ENCODE measurements at places on chromosomes 11 and 22. TPM values are rescaled to one million over a fixed set of nuclear protein-coding genes. Genes with fewer than 3 reads are reported as not detected.

DNA sequence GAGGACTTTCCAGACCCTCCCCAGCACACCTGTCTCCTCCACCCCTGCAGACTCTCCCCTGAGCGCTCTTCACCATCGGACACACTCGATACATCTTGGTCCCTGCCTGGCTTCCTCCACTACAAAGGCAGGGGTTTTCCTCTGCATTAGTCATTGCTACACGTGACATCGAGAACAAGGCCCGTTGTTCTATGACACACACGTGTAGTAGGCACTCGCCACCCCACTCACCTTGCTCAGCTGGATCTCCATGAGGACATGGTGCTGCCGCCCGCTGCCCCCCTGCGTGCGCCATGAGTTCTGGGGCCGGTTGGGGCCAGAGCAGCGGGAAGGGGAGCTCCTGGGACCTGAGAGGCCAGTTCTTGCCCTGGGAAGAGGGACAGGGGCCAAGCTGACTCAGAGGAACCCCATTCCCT, 16.7 kb downstream of the ATG2A start:
- peak overlapping the region; percentile 78 for H3K27ac ChIP-seq
- H3K4me3 ChIP-seq, result peak overlapping the region; percentile 55

DNA sequence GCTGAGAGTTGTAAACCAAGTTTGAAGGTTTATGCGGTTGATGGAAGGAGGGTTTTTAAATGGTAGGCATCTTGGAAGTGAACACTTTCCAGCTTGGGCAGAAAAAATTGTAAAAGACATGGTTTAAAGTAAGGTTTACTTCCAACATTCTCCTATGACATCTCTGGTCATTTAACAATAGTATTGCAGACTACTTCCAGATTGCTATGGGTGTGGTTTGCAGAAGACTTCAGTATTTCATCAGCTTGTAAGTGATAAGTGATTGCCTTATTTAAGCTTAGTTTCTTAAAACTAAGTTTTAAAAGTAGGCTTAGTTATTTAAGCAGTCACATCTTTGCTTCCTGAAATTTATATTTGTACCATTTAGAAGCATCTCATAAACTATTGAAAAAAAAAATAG, 7.2 kb upstream of the STT3A start:
- H3K27me3 ChIP-seq, result no peaks in the 10 kb centered on the region
- DNase-seq, result no peak
- H3K4me3 ChIP-seq, result no peak overlapping the region
- H3K4me1 ChIP-seq, result no peaks in the 10 kb centered on the region
- H3K36me3 ChIP-seq, result peaks cover 20% of the 10 kb centered on the region

- H3K27me3 ChIP-seq, result no peaks in the 10 kb centered on the region
- H3K36me3 ChIP-seq, result no peaks in the 10 kb centered on the region
- no peaks in the 10 kb centered on the region for H3K4me1 ChIP-seq
- DNase-seq, result no peak
- no peak overlapping the region for H3K4me3 ChIP-seq
- H3K27ac ChIP-seq, result no peak overlapping the region
These were observed 48.0 kb upstream of the C11orf87 start for GRCh38 chr11:109374032-109374431.

GRCh38 chr11:122069707-122070360, 46.2 kb downstream of the BLID start:
- H3K27me3 ChIP-seq, result peaks cover 2% of the 10 kb centered on the region
- H3K4me1 ChIP-seq, result no peaks in the 10 kb centered on the region
- H3K36me3 ChIP-seq, result no peaks in the 10 kb centered on the region
- no peak overlapping the region for H3K27ac ChIP-seq

DNA sequence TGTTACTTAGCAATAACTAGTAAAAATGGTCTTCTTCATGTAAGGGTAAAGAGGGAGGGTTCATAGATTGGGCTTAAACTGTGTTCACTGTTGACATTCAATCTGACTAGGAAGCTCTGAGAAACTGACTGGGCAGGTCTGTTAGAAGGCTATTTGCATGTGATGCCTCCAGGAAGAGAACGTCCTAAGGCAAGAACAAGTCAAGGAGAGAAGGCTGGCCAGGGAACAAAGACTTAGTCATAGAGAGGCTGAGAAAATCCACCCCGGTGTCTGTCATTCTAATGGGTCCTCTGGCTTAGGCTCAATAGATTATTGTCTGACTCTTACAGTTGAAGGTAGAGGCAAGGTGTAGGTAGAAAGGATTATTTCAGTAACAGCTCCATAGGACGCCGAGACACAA, 50.3 kb upstream of the CD44 start:
- peak overlapping the region; percentile 36 for H3K27ac ChIP-seq
- no peak overlapping the region for H3K4me3 ChIP-seq
- H3K27me3 ChIP-seq, result peaks cover 3% of the 10 kb centered on the region
- DNase-seq, result no peak
- peaks cover 14% of the 10 kb centered on the region for H3K36me3 ChIP-seq
- peaks cover 40% of the 10 kb centered on the region for H3K4me1 ChIP-seq

GRCh38 chr11:2399488-2400068, 972 bp upstream of the TSSC4 start:
- H3K27ac ChIP-seq, result peak overlapping the region; percentile 90
- H3K4me1 ChIP-seq, result peaks cover 3% of the 10 kb centered on the region
- no peak for DNase-seq

GRCh38 chr11:102760344-102761035, 19.9 kb downstream of the MMP10 start:
- H3K4me1 ChIP-seq, result peaks cover 2% of the 10 kb centered on the region
- no peak overlapping the region for H3K4me3 ChIP-seq
- DNase-seq, result no peak
- H3K36me3 ChIP-seq, result no peaks in the 10 kb centered on the region

DNA sequence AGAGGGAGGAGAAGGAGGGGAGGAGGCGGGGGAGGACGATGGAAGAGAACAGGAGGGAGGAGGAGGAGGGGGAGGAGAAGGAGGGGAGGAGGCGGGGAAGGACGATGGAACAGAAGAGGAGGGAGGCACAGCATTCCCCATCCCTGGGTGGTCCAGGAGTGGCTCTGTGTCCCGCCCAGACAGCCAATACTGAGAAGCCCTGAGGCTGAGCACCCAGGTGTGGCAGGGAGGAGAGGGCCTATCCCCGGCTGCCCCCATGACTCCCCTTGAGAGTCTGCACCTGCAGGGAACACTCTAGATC, 717 bp downstream of the MRGPRE start:
- no peaks in the 10 kb centered on the region for H3K36me3 ChIP-seq
- H3K4me1 ChIP-seq, result no peaks in the 10 kb centered on the region
- no peak for DNase-seq
- H3K27me3 ChIP-seq, result peaks cover 11% of the 10 kb centered on the region

GRCh38 chr11:23974051-23974450, 522.8 kb upstream of the LUZP2 start:
- H3K4me3 ChIP-seq, result no peak overlapping the region
- no peaks in the 10 kb centered on the region for H3K4me1 ChIP-seq
- no peak overlapping the region for H3K27ac ChIP-seq
- no peaks in the 10 kb centered on the region for H3K27me3 ChIP-seq
- no peak for DNase-seq

DNA sequence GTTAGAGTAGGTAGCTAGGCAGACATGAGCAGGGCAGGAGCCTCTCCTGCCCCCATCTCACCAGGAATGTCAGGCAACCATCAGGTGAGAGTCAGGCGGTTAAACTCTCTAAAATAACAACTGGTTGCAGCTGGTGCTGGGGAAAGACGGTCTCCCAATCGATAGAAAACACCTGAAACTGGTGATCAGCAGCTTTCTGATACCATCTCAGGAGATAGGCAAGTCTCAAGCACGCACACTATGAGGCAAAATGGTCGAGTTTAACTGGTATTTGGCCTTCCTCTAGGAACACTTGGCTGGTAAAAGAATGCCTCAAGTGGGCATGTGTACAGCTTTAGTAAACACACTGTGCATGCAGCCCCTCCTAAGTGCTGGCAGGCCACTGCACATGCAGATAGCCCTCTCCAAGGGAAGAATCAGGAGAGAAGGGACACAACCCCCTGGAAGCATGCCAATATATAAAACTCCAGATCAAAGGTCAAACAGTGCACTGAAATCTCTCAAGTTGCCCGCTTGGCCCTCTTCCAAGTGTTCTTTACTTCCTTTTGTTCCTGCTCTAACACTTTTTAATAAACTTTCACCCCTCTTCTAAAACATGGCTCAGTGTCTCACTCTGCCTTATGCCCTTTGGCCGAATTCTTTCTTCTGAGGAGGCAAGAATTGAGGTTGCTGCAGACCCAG, 88.7 kb downstream of the USP35 start:
- H3K36me3 ChIP-seq, result peaks cover 13% of the 10 kb centered on the region
- no peak overlapping the region for H3K4me3 ChIP-seq
- no peaks in the 10 kb centered on the region for H3K27me3 ChIP-seq
- no peak overlapping the region for H3K27ac ChIP-seq

DNA sequence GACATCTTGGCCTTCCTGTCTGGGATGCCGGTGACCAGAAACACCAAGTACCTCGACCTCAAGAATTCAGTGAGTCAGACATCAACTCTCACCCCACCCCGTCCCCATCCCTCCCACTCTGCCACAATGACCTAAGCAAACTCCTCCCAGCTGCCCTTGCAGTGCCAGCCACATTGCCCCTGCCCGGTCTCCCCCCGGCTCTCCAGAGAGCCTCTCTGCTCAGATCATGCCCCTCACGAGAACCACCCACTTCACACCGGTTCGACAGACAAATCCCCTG, 23.6 kb upstream of the MYRF start:
- peaks cover 2% of the 10 kb centered on the region for H3K4me1 ChIP-seq
- H3K36me3 ChIP-seq, result no peaks in the 10 kb centered on the region
- no peak for DNase-seq
- no peak overlapping the region for H3K27ac ChIP-seq

Gene RAD9A
- 67.1 TPM for total RNA-seq

Gene TRIM34
- total RNA-seq, result 17.3 TPM

Gene SYVN1
- 45.1 TPM for total RNA-seq

Gene STX3
- total RNA-seq, result 73.7 TPM

Gene EI24
- 39.2 TPM for total RNA-seq

Gene SYT13
- total RNA-seq, result not detected

Gene SHANK3
- total RNA-seq, result not detected

All from activated naive CD8-positive, alpha-beta T cell treated with anti-CD3 and anti-CD28 coated beads, Interleukin-2, amount 10 ng/mL, durations not matched to agents 7 days and 5 days (primary cell).